Stimulated activated CD4-positive, alpha-beta T cell treated with anti-CD3 and anti-CD28 coated beads, TNF-alpha, amount 100 ng/mL, for 48 hours (primary cell): ENCODE measurements at places on chromosomes 1 and 21.

DNA sequence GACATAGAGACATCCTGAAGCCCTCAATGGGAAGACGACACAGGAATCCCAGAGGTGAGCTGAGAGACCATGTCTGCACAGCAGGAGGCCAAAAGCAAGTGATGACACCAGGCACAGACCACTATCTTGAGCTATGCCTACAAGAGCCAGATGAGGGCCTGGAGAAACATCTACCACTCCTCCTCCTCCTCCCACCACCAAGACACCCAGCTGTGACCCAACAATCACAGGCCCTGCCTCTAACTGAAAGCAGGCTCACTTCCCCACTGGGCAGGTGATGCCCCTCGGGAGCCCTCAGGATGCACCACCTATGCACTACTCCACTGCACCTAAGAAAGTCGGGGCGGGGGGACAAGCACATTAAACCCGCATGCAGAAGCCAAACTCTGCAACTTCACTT, 16.5 kb downstream of the TADA1 start:
- no peak for DNase-seq

DNA sequence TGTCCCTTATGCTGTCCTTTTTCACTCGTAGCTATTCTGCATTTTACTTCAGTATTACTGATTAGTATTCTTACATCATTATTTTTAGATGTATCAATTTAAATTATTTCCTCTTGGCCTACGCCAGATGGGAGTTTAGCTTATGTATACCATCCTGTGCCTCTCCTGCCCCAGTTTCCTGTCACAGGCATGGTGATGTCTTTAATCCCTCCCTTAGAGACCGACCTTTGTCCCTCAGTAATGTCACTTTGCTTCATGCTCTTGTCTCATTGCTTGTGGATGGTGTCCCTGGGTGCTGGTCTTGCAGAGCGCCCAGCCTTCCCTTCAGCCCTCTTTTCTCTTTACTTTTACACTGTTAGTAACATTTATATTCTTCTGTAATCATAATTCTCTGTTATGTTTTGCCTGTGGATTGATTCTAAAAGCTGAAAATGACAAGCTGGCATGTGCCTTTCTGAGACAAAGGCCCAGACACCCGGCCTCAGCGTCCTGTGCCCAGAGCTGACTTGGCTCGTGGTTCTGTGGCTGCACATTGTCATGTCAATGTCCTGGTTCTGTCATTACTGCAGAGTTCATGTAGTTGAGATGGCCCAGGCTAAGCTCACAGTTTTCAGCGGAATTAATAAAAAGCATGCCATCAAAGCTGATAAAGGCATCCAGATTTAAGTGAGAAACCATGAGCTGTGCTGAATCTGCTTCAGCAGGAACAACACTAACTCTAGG, 100.7 kb downstream of the MTR start:
- DNase-seq: no peak

- DNase-seq: no peak
Measured at GRCh38 chr21:42279341-42279871, 35.8 kb downstream of the TFF3 start.

DNA sequence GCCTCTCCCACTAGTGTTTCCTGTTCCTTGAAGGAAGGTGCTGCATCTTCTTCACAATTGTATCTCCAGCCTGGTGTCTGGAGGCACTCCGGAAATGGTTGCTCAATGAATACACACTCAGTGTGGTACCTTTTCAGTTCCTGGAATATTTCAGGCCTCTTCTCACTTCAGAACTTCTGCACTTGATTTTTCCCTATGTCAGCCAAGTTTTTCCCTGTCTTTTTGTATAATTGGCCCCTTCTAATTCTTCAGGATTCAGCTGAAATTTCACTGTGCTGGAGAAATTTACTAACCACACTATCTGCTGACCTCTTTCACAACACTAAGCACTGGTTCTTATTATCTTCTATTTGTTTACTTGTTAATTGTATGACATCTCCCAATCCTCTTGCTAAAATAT, 61.2 kb upstream of the MAP10 start:
- no peak for DNase-seq

- no peak for DNase-seq
Measured at GRCh38 chr1:222054416-222054815, 312.5 kb upstream of the DUSP10 start.
